ENCODE measurements at places on chromosomes 1 and 21. TPM values are rescaled to one million over a fixed set of nuclear protein-coding genes. Genes with fewer than 3 reads are reported as not detected.

The LRRC71 gene
- not detected for total RNA-seq

The TNFRSF14 gene
- total RNA-seq: 303 TPM

The RASAL2 gene
- 10.2 TPM for total RNA-seq

The FMN2 gene
- total RNA-seq: 35.4 TPM

Data from SK-MEL-5 (cell line).